ENCODE measurements at places on chromosomes 7 and 10.

GRCh38 chr10:73263693-73264347 is 11.4 kb upstream of the MRPS16 start:
- DNase-seq, result no peak

DNA sequence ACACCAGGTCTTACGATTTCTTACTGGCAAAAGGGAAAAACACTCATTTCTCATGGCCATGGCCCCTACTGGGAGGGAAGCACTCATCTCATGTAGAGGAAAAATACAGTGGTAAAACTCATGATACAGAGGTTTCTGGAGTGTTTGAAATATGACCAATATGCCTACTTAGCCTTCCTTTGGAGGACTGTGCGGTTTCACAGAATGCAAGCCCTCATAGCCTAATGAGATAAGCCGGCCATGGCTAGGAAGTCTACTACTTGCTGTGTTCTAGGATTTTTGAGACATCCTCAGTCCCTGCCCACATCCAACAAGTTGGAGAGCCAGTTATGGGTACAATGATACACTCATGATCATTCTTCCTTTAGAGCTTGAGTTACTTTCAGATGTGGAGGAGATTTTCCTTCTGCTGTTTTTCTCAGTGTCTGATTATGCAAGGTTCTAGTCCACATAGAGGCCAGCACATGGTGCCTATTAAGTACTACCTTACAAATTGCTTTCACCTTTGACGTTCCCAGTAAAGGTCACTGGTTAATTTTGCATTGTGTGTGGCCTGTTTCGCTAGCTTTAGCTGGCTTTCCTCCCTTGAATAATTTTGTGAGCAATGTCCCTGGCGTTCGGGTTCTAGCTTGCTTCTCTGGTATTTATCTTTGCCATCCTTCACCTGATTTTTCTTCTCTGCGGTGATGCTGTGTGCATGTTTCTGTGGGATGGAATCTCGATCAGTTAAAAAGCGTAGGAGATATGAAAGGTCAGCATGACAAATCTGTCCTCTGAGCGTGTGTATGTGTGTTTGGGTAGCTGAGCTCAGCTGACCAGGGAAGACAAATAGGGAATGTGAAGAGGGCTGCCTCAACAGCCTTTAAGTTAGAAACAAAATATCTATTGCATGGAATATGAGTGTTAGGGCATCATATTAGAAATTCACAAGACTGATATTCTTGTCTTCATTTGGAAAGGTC is 295.4 kb downstream of the LRMDA start:
- no peak for DNase-seq

DNA sequence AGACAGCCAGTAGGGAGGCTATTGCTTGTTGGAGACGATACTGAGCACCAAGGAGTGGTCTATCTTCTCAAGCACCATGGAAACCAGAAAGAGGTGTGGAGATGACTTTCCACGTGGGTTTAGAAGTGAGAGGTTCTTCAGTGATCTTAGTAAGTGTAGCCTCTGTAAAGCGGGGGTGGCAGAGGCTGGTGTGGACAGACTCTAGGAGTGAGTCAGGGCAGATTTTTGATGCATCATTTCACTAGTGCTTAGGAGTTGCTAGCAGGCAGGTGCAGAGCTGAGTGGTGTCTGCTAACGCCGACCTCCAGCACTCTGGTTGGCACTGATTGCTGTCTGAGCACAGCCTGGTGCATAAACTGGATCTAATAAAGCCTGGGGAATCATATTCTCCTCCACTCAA is 78.4 kb upstream of the ADO start:
- DNase-seq, result no peak

DNA sequence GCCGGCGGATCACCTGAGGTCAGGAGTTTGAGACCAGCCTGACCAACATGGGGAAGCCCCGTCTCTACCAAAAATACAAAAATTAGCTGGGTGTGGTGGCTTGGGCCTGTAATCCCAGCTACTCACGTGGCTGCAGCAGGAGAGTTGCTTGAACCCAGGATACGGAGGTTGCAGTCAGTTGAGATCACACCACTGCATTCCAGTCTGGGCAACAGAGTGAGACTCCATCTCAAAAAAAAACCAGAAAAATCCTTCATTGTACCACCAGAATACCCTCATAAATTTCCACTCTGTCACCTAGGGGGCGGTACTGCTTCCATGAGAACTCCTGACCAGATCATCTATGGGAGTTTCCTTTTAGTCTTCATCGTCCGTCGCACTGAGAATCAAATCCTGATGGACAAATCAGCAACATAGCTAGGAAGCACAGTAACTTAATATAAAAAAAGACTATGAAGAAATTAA is 225.8 kb upstream of the KLF14 start:
- DNase-seq, result no peak
